ENCODE measurements at places on chromosomes 5 and 9. TPM values are rescaled to one million over a fixed set of nuclear protein-coding genes. Genes with fewer than 3 reads are reported as not detected.

Gene UBE2QL1
- total RNA-seq: 5.6 TPM

Gene FRMPD1
- total RNA-seq: 0.36 TPM

Gene STK32A
- 2.0 TPM for total RNA-seq

Gene MARCHF11
- total RNA-seq: 1.2 TPM

Gene PCDHB3
- total RNA-seq: 5.4 TPM

Gene LURAP1L
- 8.7 TPM for total RNA-seq

Gene IFNA10
- not detected for total RNA-seq

Gene ZNF483
- 11.7 TPM for total RNA-seq

Gene ZDHHC11
- 20.8 TPM for total RNA-seq

Gene FAM221B
- total RNA-seq: 1.1 TPM

Gene NPR3
- 116 TPM for total RNA-seq

Gene PLEKHG4B
- 46.6 TPM for total RNA-seq

Gene DPH7
- 33.8 TPM for total RNA-seq

Gene MUSK
- total RNA-seq: not detected

Gene GLIPR2
- total RNA-seq: 4.6 TPM

Gene SEMA4D
- total RNA-seq: 32.3 TPM

Gene SPATA31D4
- not detected for total RNA-seq

Gene ANKRD55
- not detected for total RNA-seq

Gene PCA3
- 0.33 TPM for total RNA-seq

Gene CDC25C
- 4.1 TPM for total RNA-seq

Gene ACSL6
- total RNA-seq: 2.8 TPM

Gene ALDH1A1
- 417 TPM for total RNA-seq

Gene RGMB
- 16.7 TPM for total RNA-seq

Gene TAF11L3
- not detected for total RNA-seq

Gene NKD2
- total RNA-seq: 23.3 TPM

Gene PCDHB6
- 0.80 TPM for total RNA-seq

Gene IL7R
- total RNA-seq: not detected

Gene LPAR1
- 15.3 TPM for total RNA-seq

Gene COL23A1
- total RNA-seq: 15.5 TPM

Gene LCN10
- not detected for total RNA-seq

Gene TAF11L10
- total RNA-seq: not detected

Gene PHYKPL
- 76.2 TPM for total RNA-seq

Gene CDH9
- 0.68 TPM for total RNA-seq

Gene NTNG2
- 2.6 TPM for total RNA-seq

Gene NMUR2
- 0.80 TPM for total RNA-seq

Gene PPP1R26
- 24.2 TPM for total RNA-seq

Gene SELENOP
- total RNA-seq: 96.2 TPM

Gene IGIP
- 2.6 TPM for total RNA-seq

Gene SVEP1
- total RNA-seq: 7.9 TPM

Gene SUB1
- 176 TPM for total RNA-seq

Gene FIBCD1
- total RNA-seq: 0.53 TPM

Gene STPG3
- 0.31 TPM for total RNA-seq

Gene PHF24
- 0.88 TPM for total RNA-seq

Gene SOHLH1
- not detected for total RNA-seq

Gene PRDM9
- not detected for total RNA-seq

Gene MYOZ3
- 6.1 TPM for total RNA-seq

Gene TMEM203
- 42.3 TPM for total RNA-seq

Gene IFNA13
- total RNA-seq: not detected

Gene PCDHGC3
- total RNA-seq: 11.0 TPM

Gene PCDHB13
- 4.7 TPM for total RNA-seq

Gene TLE4
- 77.7 TPM for total RNA-seq

Gene TTC16
- not detected for total RNA-seq

Gene PCDHGB7
- total RNA-seq: 4.4 TPM

Gene MAML1
- total RNA-seq: 32.9 TPM

Measured in type B pancreatic cell (in vitro differentiated cells).